ENCODE measurements at places on chromosomes 4 and X. TPM values are rescaled to one million over a fixed set of nuclear protein-coding genes. Genes with fewer than 3 reads are reported as not detected.

Gene PHEX
- total RNA-seq = 1.0 TPM

- DNase-seq = no peak
Observed at GRCh38 chr4:119394826-119395225, 72.9 kb upstream of the FABP2 start.

- DNase-seq = no peak
Observed at GRCh38 chr4:18630218-18631110, 608.9 kb upstream of the LCORL start.

DNA sequence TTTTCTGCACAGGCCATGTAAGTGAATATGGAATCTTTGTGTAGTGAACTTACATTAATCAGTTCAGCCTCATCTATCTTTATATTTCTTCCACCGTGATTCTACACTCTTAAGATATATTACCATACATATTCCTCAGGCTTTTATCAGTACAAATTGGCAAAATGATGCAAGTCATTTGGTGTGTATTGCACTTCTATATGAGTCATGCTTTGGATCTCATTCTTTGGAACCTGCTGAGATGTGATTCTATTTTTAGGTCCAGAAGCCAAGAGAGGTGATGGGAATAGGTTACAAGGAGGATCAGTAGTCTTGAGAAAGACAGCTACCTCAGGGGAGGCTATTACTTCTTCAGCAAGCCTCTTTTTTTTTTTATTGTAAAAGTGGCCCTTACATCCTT, 204.4 kb downstream of the ZNF330 start:
- DNase-seq = no peak

- no peak for DNase-seq
Observed at GRCh38 chr4:187940299-187940698, 55.3 kb upstream of the ZFP42 start.

Measured in CD4-positive, CD25-positive, alpha-beta regulatory T cell (primary cell).